ENCODE measurements at places on chromosomes 5 and 9.
A peak's percentile ranks its signal among the peaks of the same experiment; 100 is the strongest.

GRCh38 chr5:76547242-76547890 lies 75.8 kb downstream of the F2RL2 start:
- DNase-seq: peak; percentile 26

GRCh38 chr9:134660407-134660806 lies 18.8 kb downstream of the COL5A1 start:
- no peak for DNase-seq

DNA sequence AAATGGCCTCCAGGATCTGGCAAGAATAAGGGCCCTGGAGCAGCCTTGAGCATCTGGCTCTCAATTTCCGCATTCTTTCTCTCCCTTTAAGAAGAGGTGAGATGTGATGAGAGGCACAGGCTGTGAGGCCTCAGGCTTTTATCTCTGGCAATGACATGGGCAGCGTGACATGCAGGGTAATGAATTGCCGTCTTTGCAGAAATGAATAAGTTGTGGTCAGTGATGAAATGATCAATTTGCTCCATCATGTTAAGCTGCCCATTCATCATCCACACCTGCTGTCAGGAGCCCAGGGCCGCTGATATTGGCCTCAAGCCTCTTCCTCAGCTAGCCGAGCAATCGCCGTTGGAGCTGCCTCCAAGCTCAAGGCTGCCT lies 265.3 kb downstream of the TRIM32 start:
- no peak for DNase-seq

DNA sequence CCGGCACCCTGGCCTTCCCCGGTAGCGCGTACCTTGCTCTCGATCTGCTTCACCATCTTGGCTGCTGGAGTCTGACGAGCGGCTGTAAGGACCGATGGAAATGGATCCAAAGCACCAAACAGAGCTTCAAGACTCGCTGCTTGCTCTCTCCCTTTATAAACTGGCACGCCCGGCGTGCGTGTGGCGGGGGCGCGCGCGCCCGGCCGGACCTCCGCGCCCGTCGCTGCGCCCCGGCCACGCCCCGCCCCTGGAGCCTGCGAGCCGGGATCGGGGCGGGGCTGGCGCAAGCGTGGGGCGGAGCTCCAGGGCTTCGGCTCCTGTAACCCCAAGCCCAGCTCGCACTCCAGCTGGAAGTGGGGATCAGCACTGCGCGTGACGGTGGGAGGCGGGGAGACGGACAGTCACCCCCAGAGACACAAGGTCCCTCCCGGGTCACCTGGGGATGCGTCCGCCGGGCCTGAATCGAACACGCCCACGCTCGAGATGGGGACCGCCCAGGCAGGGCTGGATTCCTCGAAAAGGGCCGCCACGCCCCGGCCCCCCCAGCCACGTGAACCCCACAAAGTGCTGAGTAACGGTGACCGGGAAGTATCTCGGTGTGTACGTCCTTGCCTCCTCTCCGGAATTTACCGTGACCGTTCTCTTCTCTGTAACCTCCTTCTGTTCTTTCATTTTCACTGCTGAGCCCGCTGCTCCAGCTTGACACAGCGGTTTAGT lies at the start of gene TXN:
Gene TXN (minus strand): TSS at position 128 of the 717 bp plus-strand sequence. CDS start 72 bp downstream, at position 56.
- peak; percentile 68 for DNase-seq
